IMR-90 (cell line): ENCODE measurements at places on chromosomes 4 and X. TPM values are rescaled to one million over a fixed set of nuclear protein-coding genes. Genes with fewer than 3 reads are reported as not detected.

DNA sequence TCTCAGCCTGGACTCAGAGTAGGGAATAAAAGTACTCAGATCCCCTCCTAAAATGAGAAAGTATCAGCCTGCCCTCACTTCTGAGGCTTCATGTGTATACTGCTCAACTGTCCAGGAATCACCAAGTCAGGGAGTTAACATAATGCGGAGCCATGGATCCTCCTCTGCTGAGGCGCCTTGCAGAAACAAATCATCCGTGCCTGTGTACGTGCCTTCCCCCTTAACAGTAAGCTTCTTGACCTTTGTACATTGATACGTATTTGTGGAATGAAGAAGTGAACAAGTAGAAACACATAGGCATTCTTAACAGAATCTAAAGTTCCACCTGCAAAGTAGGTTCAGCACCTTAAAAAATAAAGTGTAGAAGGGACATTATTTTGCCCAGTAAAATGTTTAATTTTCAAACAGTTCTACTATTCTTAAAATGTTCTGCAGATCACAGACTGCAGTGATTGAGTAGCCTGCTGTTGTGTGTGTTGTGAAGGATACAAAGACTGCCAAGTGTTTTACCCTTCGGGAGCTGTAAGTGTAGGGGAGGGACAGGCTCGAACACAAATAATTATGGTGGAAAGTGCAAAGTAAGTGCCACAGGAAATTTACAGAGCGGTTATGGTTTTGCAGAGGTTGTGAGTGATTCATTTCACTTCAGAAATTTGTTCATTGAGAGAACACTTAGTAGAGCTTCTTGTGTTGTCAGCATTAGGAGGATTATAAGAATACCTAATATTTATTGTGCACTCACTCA, 61.9 kb downstream of the ARHGAP10 start:
- peak; percentile 35 for DNase-seq

- peak; percentile 11 for DNase-seq
These were observed at the start of gene ADGRG2 for GRCh38 chrX:19121898-19122640. ADGRG2 (minus strand) TSS chrX:19122468; CDS start chrX:19068834, 53,634 bp downstream.

DNA sequence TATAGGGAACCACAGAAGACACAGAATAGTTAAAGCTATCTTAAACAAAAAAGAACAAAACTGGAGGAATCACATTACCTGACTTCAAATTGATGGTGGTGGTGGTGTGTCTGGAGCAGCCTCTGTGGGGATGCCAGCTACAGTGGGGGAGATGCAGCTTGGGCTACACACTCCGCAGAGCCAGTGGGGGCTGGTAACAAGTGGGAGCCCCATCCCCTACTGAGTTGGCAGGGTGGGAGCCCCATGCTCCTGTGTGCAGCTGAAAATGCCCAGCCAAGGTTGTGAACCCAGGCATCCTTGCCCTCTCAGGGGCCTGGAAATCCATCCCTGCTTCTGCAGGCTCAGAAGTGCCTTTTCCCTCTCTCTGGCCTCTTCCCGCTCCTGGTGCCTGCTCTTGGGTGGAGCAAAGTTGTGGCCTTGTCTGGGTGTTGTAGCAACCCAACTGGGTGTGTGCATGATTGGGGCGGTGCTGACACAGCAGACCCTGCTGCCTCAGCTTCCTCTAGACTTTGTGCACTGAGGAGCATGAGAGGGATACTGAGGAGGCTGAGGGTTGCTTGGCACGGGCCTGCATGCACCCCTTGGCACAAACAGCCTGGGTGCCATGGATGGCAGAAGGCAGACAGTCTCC, 38.9 kb downstream of the SH3BGRL start:
- DNase-seq, result no peak

- DNase-seq, result no peak
These were observed 256.6 kb upstream of the NDST3 start for GRCh38 chr4:117777721-117778120.

DNA sequence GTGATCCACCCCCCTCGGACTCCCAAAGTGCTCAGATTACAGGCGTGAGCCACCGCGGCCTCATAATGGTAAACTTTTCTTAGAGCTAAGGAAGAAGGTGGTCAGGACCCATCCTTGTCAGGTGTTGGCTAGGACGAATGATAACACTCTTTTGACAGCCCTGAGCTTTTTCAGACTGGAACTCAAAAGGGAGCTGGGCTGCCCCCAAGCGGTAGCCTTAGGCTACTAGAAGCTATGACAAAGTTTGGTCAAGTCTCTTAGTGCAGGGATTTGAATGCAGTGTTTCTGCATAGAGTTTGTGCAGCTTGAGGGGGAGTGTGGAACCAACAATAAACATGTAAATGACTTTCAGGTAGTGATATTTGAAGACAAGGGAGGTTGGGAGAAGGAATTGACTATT, 11.8 kb upstream of the HSD17B10 start:
- DNase-seq, result peak; percentile 30

DNA sequence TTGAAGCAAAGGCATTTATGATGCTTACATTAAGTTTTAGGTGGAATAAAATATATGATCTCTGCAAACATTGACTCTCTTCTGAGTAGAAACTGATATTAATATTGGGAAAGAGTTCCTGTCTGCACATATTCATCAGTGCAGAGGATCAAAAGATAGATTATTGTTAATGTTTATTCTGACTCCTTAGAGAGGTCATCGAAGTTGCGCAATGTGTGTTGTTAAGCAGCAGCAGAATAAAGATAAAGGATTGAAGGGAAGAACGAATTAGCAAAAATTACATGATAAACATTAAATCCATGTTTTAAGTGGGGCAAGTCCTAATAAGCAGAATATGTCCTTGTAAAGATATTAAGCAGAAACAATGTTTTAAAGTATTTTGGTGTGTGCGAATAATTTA, 72.6 kb upstream of the MBNL3 start:
- no peak for DNase-seq

- peak; percentile 86 for DNase-seq
These were observed 45.6 kb downstream of the SEL1L3 start for GRCh38 chr4:25817059-25817681.

- no peak for DNase-seq
These were observed 341.1 kb downstream of the GBA3 start for GRCh38 chr4:23033796-23034195.

DNA sequence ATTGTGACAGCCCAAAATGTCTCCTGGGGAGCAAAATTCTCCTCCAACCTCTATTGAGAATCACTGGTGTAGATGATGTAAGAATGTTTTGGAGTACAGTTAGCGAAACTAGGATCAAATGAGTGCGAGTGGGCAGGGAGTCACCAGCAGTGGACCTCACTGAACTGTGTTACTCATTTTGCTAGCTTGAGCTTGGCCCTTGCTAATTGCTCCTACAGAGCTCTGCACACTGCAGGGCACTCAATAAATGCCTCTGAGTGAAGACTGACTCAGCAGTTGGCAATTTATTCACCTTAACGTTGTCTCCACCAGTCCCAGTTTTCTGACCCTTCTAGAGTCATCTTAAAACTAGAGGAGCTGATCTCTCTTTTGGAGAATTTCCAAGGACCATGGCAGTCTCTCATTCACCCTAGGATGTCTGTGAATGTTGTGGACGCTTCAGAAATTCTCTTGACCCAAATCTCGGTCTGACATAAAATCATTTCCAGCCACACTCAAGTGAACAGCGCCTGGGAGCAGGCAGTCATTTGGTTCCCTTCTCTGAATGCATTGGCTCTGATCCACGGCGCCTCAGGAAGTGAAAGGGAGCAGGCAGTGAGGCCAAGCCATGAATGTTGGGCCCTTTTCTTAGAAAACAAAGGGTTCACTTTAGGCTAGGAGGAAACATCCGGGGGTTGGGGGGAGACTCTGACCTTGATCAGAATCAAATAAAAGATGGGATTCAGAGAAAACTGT, 148.1 kb downstream of the NWD2 start:
- DNase-seq, result no peak

DNA sequence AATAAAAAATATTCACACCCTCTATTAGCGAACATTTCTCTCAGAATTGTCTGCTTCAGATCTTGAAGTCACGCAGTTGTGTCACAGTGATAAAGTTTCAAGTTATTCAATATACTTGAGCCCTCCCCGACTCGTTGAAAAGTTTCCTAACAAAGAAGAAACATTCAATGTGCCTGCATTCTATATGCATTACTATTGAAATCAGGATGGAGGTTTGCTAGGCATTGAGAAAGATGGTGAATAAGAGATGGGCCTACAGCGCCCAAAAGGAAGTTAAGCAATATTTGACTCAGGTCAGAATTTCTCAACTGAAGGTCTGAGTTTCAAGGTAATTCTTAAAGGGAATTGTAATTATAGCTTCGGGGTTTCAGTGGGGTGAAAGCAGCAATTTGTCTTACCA, 6.1 kb downstream of the TCEANC start:
- DNase-seq, result peak; percentile 76

DNA sequence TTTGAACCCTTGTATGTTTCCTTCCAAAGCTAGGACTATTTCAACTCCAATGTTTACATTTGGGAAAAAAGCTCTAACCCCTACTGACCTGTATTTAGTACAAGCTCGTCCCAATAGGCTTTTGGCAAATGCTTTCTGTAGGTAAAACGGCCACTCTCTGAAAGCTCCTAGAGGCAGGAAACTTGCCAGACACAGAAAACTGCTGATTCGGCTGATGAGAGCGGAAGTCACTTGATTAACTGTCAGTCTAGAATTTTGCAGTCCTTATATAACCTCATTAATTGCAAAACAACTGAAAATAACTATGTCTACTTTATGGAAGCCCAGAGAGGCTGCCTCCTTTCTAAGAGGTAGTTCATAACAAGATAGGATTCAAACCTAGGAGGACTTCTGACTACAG, 108.1 kb downstream of the TSPAN7 start:
- DNase-seq, result no peak

GRCh38 chrX:74656079-74656745, 41.8 kb upstream of the RLIM start:
- DNase-seq, result peak; percentile 27

The ADH6 gene
- total RNA-seq, result not detected in 2 replicates

The STEEP1 gene
- total RNA-seq, result 33.2 and 47.5 TPM in 2 replicates

The CXCL8 gene
- 2.7 and 3.3 TPM in 2 replicates for total RNA-seq

The SCD5 gene
- total RNA-seq, result 12.4 and 17.2 TPM in 2 replicates

The ARFIP1 gene
- total RNA-seq, result 30.5 and 37.5 TPM in 2 replicates
